ENCODE measurements at places on chromosomes 2 and 18. TPM values are rescaled to one million over a fixed set of nuclear protein-coding genes. Genes with fewer than 3 reads are reported as not detected.

RTTN gene
- 22.9 TPM for total RNA-seq

GREB1L gene
- 1.5 TPM for total RNA-seq

CRACDL gene
- 3.6 TPM for total RNA-seq

RAB17 gene
- 0.85 TPM for total RNA-seq

DTNA gene
- 5.1 TPM for total RNA-seq

UGT1A4 gene
- total RNA-seq, result 0.33 TPM

MC4R gene
- total RNA-seq, result not detected

RNF125 gene
- 1.3 TPM for total RNA-seq

AQP12B gene
- not detected for total RNA-seq

UGT1A6 gene
- 35.8 TPM for total RNA-seq

HNRNPLL gene
- 23.1 TPM for total RNA-seq

RGPD4 gene
- total RNA-seq, result not detected

ASXL3 gene
- under 0.01 TPM for total RNA-seq

ZNF236 gene
- 5.4 TPM for total RNA-seq

MAP3K19 gene
- not detected for total RNA-seq
